ENCODE measurements at places on chromosomes 1 and 21. TPM values are rescaled to one million over a fixed set of nuclear protein-coding genes. Genes with fewer than 3 reads are reported as not detected.

DNA sequence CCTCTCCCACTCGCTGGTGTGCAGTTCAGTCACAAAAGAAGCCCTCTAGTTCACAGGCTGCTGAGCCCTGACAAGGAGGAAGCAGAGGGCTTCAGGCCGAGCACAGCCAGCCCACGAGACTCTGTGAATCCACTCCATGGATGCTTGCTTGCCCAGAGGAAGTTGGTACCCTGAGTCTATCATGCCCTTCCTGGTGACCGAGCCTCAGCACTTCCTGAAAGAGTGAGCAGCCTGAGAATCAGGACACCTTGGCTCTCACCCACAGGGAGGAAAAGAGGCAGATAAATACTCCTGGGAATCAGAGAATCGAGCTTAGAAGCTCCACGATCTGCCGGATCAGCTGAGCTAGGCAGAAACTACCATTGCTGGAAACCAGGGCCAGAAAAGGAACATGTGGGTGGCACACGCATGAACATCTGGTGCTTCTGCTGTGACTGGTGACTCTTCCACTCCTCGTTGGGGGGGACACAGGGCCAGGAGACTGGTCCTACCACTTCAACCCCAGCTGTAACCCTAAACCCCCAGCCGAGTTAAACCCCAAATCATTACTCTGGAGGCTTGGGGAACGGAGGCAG, 376.3 kb upstream of the CAMK1G start:
- no peak for DNase-seq

The THBS3 gene
- total RNA-seq, result 9.4 TPM

The MROH7 gene
- total RNA-seq, result not detected

The KCNA10 gene
- not detected for total RNA-seq

DNA sequence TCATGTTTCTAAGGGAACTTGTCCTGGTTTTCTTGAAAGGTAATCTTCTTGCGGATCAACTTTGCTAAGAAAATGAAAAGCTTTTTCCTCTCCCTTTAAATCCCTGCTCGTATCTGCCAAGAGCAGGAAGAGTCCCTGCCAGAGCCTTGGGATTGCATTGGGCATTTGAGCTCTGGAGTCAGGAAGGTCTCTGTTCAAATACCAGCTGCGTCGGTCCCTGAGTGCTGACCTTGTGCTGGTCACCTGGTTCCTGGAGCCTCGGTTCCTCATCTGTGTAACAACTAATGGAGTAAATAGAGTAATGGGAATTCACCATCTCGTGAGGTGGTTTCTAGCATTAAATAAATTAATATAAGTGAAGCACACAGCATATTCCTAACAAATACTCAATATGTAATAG, 274.6 kb upstream of the TMEM51 start:
- no peak for DNase-seq

GRCh38 chr1:167564612-167565270, 11.2 kb upstream of the CREG1 start:
- DNase-seq, result peak; percentile 35

Data from foreskin keratinocyte (primary cell).